ENCODE measurements at places on chromosomes 5 and 9. TPM values are rescaled to one million over a fixed set of nuclear protein-coding genes. Genes with fewer than 3 reads are reported as not detected.

DNA sequence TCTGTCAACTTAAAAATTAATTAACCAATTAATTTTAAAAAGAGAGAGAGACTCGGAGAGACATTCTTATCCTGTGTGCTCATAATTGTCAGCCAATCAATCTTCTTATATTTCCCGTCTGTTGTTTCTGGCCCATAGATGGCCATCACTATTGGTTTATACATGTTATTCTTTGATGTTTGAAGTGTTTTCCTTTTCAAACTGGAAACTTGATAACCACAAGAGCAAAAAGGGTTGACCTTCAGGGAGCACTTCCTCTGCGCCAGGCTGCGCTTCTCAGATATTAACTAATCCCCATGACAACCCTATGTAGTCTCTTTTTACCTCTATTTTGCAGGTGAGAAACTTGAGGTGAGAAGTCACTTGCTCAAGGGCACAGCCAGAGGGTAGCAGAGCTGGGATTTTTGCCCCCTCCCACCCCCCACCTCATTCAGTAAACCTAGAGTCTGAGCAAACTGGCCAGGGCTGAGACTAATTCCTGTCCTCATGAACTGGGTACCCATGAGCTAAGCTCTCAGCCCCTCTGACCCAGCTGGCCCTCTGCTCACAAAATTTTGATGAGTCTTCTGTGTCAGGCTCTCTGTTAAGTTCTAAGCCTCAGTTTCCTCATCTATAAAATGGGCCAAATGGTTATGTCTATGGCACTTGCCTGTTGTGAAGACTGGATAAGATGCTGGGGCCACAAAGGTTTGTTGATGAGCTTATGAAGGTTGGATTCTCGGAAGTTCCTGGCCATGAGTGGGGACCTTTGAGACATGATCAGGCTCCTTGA lies 86.0 kb upstream of the SH3PXD2B start:
- peak; percentile 37 for DNase-seq

DNA sequence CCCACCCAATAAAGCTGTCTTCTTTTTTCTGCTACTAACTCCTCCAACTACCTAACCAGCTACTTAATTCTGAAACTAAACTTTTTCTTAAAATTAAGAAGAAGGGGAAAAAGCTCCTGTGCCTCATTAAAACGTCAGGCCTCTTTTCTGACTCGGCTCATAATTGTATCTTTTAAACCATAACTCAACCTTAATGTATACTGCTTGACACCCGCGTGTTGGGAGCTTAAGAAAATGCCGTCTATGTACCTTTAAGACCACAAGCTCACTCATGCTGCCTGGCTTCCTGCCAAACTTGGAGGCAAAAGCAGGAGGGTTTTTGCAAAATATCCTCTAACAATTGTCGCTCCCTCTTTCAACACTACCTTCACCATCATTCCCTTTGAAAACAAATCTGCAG lies 5.0 kb downstream of the EBF1 start:
- peak; percentile 92 for DNase-seq

DNA sequence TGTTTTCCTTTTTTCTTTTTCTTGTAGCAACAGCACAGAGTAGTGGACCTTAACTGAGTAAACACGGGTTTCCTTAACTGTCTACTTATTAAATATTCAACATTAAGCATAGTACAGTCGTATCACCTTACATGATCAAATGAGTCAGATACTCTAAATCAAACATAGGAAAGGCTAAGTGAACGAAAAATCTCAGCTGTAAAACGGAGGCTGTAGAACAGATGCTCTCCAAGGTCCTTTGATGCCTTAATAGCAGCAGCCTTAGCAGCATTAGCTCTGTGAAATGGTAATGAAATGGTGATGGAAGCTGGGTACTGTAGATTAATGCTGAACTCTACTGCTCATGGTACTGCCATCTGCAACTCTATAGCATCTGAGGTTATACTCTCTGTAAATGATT lies 1433.3 kb upstream of the C9orf72 start:
- no peak for DNase-seq

The FST gene
- total RNA-seq: 6.1 TPM

DNA sequence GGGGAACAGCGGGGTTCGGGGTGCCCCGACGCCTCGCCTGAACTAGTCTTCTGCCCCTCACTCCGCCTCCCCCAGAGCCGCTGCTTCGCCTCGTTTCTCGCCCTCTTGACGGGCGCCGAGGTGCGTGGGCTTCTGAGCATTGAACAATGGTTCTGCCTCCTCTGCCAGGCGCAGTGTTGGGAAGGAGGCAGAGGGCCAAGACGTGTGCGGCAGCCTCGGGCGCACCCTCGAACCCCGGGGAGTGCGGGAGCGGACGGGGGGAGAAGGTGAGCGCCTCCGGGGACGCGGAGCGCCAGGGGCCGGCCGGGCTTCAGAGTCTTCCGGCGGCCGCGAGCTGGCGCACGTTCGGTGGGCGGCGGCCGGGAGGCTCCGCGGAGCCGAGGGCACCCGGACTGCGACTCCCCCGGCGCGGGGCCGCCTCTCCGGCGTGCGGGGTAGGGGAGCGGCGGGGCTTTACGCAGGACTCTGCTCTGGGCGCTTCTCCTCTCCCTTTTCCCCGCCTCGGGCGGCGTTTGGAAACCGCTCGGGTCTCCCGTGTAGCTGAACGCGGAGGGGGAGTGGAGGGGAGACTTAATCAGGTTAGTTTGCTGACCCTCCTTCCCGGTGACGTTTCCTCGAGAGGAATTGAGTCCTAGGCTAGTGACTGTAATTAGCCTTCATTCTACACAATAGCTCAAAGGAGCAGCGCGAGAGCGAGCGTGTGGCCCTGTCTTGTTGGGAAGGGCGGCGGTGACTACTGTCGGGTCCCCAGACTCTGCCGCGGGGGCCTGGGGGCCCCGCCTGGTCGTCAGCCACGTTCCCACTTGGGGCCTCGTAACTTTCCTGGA lies 1.1 kb downstream of the VLDLR start:
- DNase-seq: peak; percentile 63

DNA sequence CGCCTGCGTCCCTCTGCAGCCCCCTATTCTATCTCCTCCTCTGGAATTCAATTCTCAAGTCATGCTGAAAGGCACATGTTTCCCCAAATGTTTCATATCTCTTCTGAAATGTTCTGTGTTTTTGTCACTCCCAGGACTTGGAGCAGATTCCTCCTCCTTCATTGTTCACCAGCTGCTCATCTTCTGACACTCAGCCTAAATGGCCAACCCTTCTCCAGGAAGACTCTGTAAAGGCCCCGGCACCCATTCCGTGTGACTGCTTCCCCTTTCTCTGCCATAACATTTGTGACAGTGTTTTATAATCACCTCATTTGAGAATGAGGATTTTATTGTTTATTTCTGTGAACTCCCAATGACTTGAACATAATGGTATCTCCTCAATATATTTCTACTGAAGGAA lies 170.8 kb upstream of the ADAMTS16 start:
- no peak for DNase-seq

DNA sequence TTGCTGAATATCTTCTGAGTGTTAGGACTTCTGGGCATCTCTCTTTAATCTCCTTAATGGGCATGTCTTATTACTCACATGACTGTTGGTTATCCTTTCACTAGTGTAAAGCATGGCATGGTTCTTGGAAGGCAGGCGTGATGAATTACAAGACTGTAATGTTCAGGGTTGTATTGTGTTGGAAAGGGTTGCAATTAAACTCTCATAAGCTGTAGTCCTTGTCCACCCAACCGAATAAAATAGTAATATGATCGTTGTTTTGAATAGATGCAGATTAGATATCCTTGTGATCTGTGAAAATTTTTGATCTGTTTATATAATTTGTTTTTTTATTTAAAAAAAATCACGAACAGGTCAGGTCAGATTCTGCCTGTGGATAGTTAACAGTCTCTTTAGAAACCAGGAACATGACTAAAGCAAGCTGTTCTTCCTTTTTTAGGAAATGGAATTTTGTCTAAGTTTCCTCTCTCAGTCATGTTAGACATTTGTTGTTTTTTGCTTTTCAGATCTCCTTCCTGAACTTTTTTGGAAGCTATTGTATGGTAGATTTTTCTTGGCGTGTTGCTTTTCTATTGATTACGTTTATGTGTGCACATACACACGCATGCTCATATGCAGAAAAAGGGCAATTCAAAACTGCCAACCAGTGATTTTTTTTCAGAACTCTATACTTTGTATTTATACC lies 121.8 kb downstream of the ARHGEF28 start:
- DNase-seq: no peak

- peak; percentile 67 for DNase-seq
Measured at GRCh38 chr9:109264877-109265587, 55.8 kb downstream of the EPB41L4B start.

- DNase-seq: no peak
Measured at GRCh38 chr9:128335161-128335560, 5.2 kb upstream of the SLC27A4 start.

The WHRN gene
- 4.6 TPM for total RNA-seq

DNA sequence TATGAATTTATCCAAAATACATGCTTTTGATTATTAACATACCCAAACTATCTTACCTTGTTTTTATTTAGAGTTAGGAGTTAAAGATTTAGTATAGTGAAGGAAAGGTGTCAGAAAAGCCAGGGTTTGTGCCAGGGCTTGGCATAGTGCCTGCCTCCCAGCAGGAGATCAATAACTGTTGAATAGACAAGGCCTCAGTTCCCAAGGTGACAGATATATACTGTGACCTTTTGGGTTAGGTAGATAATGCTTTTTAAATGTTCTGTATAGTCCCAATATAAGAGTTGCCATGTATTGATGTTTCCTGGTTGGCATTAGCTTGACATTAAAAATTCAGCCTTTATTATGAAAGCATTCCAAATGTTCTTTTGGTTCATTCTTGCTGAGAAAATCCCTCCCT lies 121.8 kb downstream of the MCTP1 start:
- no peak for DNase-seq

The RNF183 gene
- total RNA-seq: not detected

- DNase-seq: no peak
Measured at GRCh38 chr5:149200355-149200754, 59.1 kb downstream of the ABLIM3 start.

- no peak for DNase-seq
Measured at GRCh38 chr5:2094616-2094995, 211.9 kb upstream of the IRX4 start.

The GPR107 gene
- 19.6 TPM for total RNA-seq

The WNT8A gene
- not detected for total RNA-seq

DNA sequence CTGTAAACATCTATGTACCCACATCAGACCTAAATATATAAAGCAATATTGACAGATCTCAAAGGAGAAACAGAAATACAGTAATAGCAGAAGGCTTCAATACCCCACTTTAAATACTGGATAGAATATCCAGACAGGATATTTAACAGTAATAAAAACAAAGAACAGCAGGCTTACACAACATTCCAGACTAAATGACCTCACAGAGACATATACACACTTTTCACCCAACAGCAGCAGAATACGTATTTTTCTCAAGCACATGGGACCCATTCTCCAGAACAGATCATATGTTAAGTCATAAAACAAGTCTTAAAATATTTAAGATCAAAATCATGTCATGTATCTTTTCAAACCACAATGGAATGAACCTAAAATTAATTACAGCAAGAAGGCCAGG lies 76.8 kb downstream of the CAMSAP1 start:
- DNase-seq: no peak

DNA sequence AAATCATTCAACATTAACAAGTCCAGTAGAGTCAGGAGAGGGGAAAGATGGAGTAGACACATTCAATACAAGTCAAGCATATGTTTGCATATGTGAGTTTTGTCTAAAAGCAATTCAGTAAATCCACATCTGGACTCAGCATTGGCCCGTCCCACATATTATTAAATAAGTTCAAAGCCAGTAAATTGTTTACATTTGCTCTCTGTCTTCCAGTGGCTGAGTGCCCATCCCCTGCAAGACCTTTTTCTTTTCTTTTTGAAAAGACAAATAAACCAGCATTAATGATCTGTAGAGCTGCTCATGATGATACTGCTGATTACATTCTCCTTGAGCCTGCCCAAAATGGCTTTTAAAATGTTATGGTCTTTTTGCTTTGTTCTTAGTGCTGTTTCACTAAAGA lies 71.1 kb downstream of the TNC start:
- DNase-seq: no peak

GRCh38 chr5:69083412-69083811 lies 10.4 kb upstream of the SLC30A5 start:
- no peak for DNase-seq

- DNase-seq: no peak
Measured at GRCh38 chr9:116937361-116937760, 250.3 kb downstream of the TRIM32 start.

- no peak for DNase-seq
Measured at GRCh38 chr5:1343931-1344901, 683 bp downstream of the CLPTM1L start.

DNA sequence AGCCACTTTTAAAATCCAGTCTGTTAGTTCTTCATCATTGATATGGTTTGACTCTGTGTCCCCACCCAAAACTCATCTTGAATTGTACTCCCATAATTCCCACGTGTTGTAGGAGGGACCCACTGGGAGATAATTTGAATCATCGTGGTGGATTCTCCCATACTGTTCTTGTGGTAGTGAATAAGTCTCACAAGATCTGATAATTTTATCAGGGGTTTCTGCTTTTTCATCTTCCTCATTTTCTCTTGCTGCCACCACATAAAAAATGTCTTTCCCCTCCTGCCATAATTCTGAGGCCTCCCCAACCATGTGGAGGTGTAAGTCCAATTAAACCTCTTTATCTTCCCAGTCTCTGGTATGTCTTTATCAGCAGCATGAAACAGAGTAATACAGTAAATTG lies 26.9 kb upstream of the SH3TC2 start:
- DNase-seq: no peak

GRCh38 chr5:77892061-77893010 lies 116.2 kb upstream of the TBCA start:
- no peak for DNase-seq

GRCh38 chr5:139388198-139388821 lies 1.4 kb downstream of the MZB1 start:
- no peak for DNase-seq

GRCh38 chr5:24353611-24354010 lies 291.2 kb downstream of the CDH10 start:
- no peak for DNase-seq

DNA sequence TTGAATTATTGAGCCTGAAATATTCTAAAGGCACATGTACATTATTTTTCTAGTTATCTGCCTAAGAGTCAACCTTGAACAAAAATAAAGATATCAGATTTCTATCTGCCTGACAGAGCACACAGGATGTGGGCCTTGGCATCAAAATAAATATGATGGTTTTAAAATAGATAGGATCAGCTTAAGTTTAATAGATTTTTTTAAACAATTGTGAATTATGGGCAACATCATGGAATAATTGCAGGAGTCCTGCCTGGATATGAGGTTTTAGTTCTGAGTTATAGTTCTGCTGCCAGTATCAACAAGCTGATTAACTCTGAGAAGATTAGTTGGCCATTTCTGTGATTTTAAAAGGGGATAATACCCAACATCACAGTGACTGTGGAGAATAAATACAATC lies 107.0 kb upstream of the PCA3 start:
- DNase-seq: no peak

Data from sigmoid colon (tissue), 7 donors.